ENCODE measurements at places on chromosomes 1 and 21.

- no peak for DNase-seq
These were observed 15.9 kb downstream of the RAP1A start for GRCh38 chr1:111635324-111636009.

GRCh38 chr1:150456146-150456647 is 31.0 kb upstream of the TARS2 start:
- DNase-seq, result no peak

- DNase-seq, result no peak
These were observed 30.3 kb upstream of the FMOD start for GRCh38 chr1:203381151-203381751.

DNA sequence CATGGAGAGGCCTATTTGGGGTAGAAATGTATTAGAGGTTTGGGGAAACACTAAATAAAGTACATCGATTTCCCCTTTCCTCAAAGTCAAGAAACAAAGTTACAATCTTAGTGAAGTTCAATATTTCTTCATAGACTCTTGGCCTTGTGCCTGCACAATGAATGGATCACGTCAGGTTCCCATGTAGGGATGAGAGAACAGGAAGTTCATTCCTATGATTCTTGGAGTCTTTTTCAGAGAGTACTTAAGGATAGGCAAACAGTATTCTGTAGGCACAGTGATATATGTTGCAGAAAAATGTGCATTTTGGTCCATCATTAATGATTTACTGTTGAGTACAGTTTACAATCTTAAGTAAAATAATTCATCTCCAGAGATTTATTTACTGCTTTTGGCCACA is 275.5 kb downstream of the RGS7 start:
- no peak for DNase-seq

- no peak for DNase-seq
These were observed 10.0 kb upstream of the GJB5 start for GRCh38 chr1:34744851-34745250.

GRCh38 chr1:79711001-79711431 is 704.5 kb upstream of the ADGRL4 start:
- DNase-seq, result no peak

- DNase-seq, result peak; percentile 78
These were observed 63.2 kb downstream of the CD247 start for GRCh38 chr1:167454894-167455785.

DNA sequence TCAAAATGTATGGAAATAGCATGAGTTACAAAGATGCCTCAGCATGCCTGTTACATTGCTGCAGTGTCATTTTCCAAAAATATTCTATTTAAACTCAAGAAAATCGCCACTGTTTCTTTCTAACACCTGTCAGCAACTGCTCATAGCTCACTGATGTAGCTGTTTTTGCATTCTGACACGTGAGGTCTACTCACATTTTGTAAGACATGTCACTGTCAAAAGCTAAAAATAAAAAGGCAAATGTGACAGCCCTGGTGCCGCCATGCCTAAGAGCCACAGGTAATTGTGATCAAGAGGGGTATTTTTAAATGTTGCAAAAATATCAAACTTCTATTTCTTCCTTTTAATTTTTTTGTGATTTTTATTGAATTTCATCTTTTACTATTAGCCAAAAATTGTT is 556.2 kb upstream of the TMPRSS15 start:
- DNase-seq, result no peak

Measured in stimulated activated CD8-positive, alpha-beta memory T cell treated with anti-CD3 and anti-CD28 coated beads, Interleukin-15, amount 100 ng/mL, for 48 hours (primary cell).